ENCODE measurements at places on chromosomes 16 and 17. TPM values are rescaled to one million over a fixed set of nuclear protein-coding genes. Genes with fewer than 3 reads are reported as not detected.

- DNase-seq: no peak
Measured at GRCh38 chr16:86878236-86879080, 300.1 kb downstream of the FOXL1 start.

DNA sequence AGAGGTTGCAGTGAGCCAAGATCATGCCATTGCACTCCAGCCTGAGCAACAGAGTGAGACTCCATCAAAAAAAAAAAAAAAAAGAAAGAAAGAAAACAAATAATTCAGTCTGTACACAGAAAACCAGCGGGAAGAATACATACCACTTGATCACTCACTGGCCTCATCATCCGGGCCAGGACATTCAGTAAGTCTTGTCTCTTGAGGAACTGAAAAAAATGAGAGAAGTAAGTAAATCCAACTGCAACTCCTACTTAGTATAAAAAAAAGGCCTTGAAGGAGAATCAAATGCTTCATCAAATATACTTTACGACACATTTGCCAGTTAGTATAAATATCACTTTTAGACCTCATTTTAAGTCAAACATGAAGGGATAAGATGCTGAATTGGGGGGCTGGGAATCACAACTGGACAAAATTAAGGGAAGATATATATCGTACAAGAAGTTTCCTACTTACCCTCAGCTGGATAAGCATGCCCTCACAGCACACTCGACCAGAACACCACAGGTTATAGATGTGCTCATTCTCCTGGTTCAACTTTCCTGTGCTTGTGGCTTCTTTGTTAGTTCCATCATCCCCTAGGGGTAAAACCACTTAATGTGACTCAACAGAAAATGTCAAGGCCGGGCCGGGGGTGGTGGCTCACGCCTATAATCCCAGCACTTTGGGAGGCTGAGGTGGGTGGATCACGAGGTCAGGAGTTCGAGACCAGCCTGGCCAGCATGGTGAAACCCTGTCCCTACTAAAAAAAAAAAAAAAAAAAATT lies 12.4 kb downstream of the CCDC47 start:
- DNase-seq: no peak

DNA sequence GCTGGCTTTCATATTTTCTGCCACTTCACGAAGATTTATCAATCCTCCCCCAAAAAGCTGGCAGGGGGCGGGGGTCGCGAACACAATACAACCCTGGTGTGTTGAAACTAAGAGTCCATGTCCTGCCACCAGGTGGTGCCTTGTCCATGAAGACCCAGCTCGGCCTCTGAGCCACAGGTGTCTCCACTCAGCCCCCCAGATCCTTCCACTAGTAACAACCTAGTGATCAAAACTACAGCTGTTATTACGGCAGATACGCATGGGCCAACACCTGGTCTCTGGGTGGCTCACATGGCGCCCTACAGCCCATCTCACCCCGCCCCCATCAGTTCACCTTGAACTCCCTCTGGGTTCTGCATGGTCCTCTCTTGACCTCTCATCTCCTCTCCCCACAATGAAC lies 27.7 kb downstream of the USP7 start:
- DNase-seq: peak; percentile 68

The C16orf87 gene
- total RNA-seq: 21.1 TPM

DNA sequence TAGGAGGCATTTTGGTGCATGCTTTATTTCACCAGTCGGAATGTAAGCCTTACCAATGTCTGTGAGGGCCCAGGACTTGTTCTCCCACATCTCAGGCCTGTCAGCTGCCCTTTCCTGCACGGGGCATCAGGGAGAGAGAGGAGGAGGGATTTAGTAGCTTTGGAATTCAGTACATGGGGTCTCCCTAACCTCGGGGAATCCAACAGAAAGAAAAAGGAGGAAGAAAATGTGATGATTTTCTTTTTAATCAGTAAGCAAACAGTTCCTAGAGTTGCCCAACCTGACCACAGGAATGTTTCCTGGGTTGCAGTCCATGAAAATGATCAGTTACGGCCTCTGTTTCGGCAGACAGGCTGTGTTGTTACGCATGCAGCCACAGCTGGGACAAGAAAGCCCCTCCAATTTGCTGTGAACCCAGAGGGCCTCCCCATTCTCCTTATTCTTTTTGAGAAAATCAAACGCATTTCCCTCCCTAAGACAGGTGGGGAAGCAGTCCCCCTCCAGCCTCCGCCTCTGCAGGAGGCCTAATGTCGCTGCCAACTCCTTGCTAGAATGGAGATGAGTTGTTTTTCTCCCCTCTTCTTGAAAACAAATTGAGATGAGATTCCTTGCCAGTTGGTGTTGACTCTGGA lies 53.1 kb upstream of the TANGO6 start:
- no peak for DNase-seq

- DNase-seq: no peak
Measured at GRCh38 chr17:47982645-47983390, 11.9 kb downstream of the CDK5RAP3 start.

The GAS2L2 gene
- 0.21 TPM for total RNA-seq

- no peak for DNase-seq
Measured at GRCh38 chr17:11182430-11182829, 58.6 kb upstream of the SHISA6 start.

DNA sequence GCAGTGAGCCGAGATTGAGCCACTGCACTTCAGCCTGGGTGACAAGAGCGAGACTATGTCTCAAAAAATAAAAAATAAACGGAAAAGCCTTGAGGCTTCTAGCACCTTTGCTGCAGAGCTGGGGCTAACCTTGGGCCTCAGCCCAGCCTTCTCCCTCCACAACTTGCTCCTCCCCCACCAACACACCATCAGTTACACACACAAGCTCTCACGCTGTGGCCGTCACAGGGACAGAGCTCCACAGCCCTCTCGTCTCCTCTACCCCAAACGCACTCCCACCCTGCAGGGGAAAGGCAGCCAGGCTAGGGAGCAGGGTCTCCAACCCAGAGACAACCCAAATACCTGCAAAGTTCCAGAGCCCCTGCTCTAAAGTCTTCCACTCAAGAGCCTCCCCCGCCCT lies 22.0 kb upstream of the MRPS23 start:
- no peak for DNase-seq

- no peak for DNase-seq
Measured at GRCh38 chr16:67462279-67462655, 18.7 kb downstream of the ATP6V0D1 start.

Measured in OCI-LY7 (cell line).